ENCODE measurements at places on chromosomes 7 and 10.

GRCh38 chr7:94062372-94062771, 58.2 kb upstream of the BET1 start:
- no peaks in the 10 kb centered on the region for H3K4me1 ChIP-seq
- DNase-seq, result no peak
- H3K4me3 ChIP-seq, result no peak overlapping the region

DNA sequence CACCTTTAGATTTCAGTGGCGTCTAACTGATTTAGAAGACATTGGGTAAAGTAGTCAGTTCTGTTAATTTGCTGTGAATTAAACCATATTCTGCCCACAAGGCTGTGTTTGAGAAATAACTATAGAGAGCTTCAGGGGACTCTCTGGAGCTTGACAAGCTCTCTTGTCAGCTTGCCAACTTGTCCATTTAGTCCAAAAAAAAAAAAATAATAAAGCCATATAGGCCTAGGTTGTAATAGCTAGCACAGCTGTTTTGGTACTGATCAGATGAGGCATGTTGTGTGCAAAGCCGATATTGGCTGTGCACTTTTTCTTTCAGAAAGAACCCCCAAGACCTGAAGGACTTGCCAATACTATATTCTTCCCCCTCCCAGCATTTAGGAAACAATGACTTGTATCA, 20.2 kb upstream of the ZNF282 start:
- no peaks in the 10 kb centered on the region for H3K4me1 ChIP-seq
- H3K27ac ChIP-seq, result no peak overlapping the region
- no peak overlapping the region for H3K4me3 ChIP-seq
- H3K27me3 ChIP-seq, result no peaks in the 10 kb centered on the region
- H3K36me3 ChIP-seq, result peaks cover 19% of the 10 kb centered on the region
- DNase-seq, result no peak

GRCh38 chr10:58282615-58283014, 13.7 kb downstream of the CISD1 start:
- H3K27me3 ChIP-seq, result no peaks in the 10 kb centered on the region
- H3K27ac ChIP-seq, result no peak overlapping the region
- no peaks in the 10 kb centered on the region for H3K4me1 ChIP-seq
- H3K4me3 ChIP-seq, result no peak overlapping the region
- no peak for DNase-seq

DNA sequence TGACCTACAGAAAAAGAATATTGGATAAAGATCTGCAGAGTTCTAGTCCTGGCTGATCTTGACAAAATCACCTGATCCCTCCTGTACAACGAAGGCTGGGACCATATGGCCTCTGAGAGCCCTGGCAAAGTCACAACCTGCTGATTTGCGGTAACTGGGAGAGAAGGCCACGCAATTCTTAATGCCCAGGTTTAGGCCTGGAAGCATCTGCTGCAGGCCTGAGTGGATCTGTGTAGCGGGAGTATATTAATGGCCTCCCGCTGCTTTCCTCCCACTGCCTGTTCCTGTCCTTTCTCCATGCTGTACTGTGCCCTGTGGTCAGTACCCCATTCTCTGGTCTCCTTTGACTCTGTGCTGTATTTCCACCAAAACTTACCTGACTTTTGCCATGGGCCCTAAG, 24.2 kb downstream of the AKR1B1 start:
- peaks cover 14% of the 10 kb centered on the region for H3K4me1 ChIP-seq
- no peak overlapping the region for H3K4me3 ChIP-seq
- DNase-seq, result no peak
- H3K27me3 ChIP-seq, result no peaks in the 10 kb centered on the region
- H3K27ac ChIP-seq, result no peak overlapping the region

- H3K4me3 ChIP-seq, result no peak overlapping the region
- no peaks in the 10 kb centered on the region for H3K4me1 ChIP-seq
- H3K27ac ChIP-seq, result no peak overlapping the region
- H3K27me3 ChIP-seq, result no peaks in the 10 kb centered on the region
- no peak for DNase-seq
- peaks cover 2% of the 10 kb centered on the region for H3K36me3 ChIP-seq
Observed at GRCh38 chr7:93629291-93629801, 54.8 kb upstream of the CALCR start.

- no peaks in the 10 kb centered on the region for H3K36me3 ChIP-seq
- no peak overlapping the region for H3K4me3 ChIP-seq
- peaks cover 17% of the 10 kb centered on the region for H3K4me1 ChIP-seq
- no peak overlapping the region for H3K27ac ChIP-seq
- no peak for DNase-seq
Observed at GRCh38 chr7:31478721-31479120, 35.2 kb upstream of the ITPRID1 start.

DNA sequence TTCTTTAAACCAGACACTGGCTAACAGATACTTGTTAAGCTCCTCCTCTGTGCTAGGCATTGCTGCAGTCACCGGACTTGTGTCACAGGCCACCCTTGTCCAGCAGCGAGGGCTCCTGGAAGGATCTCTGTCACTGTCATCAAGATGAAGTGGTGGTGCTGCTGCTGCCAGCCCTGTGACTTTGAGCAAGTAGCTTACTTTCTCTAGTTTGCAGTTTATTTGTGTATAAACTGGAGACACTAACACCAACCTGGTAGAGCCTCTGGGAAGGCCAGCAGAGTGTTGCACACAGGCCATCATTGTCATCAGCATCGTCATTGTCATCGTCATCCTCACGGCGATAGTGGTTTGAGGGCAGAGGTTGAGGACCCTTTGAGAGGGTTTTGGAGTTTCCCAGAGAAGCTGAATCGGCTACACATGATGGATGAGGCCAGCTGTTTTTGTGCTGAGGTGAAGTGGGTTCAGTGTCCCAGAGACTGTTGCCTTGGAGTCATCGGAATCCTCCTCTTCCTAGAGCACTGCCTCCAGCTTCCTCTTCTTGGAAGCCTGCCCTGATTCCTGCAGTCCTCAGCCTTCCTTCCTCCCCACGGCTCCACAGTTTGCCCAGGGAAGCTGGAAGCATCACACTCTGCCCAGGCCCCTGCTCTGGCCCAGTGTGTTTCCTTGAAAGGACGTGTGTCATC, 128.4 kb downstream of the GRK5 start:
- H3K4me3 ChIP-seq, result no peak overlapping the region
- H3K27me3 ChIP-seq, result no peaks in the 10 kb centered on the region
- no peak for DNase-seq
- peaks cover 53% of the 10 kb centered on the region for H3K4me1 ChIP-seq
- H3K36me3 ChIP-seq, result no peaks in the 10 kb centered on the region
- H3K27ac ChIP-seq, result peak overlapping the region; percentile 88

- H3K27me3 ChIP-seq, result no peaks in the 10 kb centered on the region
- H3K4me1 ChIP-seq, result no peaks in the 10 kb centered on the region
- H3K4me3 ChIP-seq, result no peak overlapping the region
- H3K27ac ChIP-seq, result no peak overlapping the region
- DNase-seq, result no peak
Observed at GRCh38 chr7:90994121-90994520, 270.1 kb upstream of the FZD1 start.

- DNase-seq, result no peak
- no peak overlapping the region for H3K27ac ChIP-seq
- no peak overlapping the region for H3K4me3 ChIP-seq
- peaks cover 5% of the 10 kb centered on the region for H3K36me3 ChIP-seq
- peaks cover 6% of the 10 kb centered on the region for H3K4me1 ChIP-seq
Observed at GRCh38 chr7:44449584-44449928, 40.9 kb downstream of the NUDCD3 start.

- H3K4me1 ChIP-seq, result peaks cover 32% of the 10 kb centered on the region
- no peak for DNase-seq
- H3K4me3 ChIP-seq, result peak overlapping the region; percentile 32
- H3K36me3 ChIP-seq, result peaks cover 12% of the 10 kb centered on the region
- H3K27me3 ChIP-seq, result no peaks in the 10 kb centered on the region
- peak overlapping the region; percentile 10 for H3K27ac ChIP-seq
Observed at GRCh38 chr7:127885843-127886242, 145.4 kb downstream of the LRRC4 start.

- DNase-seq, result no peak
- no peak overlapping the region for H3K27ac ChIP-seq
- H3K36me3 ChIP-seq, result no peaks in the 10 kb centered on the region
- peaks cover 43% of the 10 kb centered on the region for H3K4me1 ChIP-seq
Observed at GRCh38 chr10:91054325-91054724, 133.4 kb upstream of the ANKRD1 start.

- no peaks in the 10 kb centered on the region for H3K27me3 ChIP-seq
- H3K27ac ChIP-seq, result peak overlapping the region; percentile 99
- peak; percentile 90 for DNase-seq
- peaks cover 75% of the 10 kb centered on the region for H3K4me1 ChIP-seq
Observed at GRCh38 chr7:150383710-150384397, 4.7 kb downstream of the ZNF775 start.

- H3K4me1 ChIP-seq, result peaks cover 4% of the 10 kb centered on the region
- H3K27me3 ChIP-seq, result no peaks in the 10 kb centered on the region
- H3K4me3 ChIP-seq, result no peak overlapping the region
- no peaks in the 10 kb centered on the region for H3K36me3 ChIP-seq
- no peak for DNase-seq
Observed at GRCh38 chr7:141220263-141220880, 146.5 kb downstream of the TMEM178B start.

GRCh38 chr7:78399033-78399769, 600.6 kb downstream of the PHTF2 start:
- no peak overlapping the region for H3K27ac ChIP-seq
- no peak for DNase-seq
- no peaks in the 10 kb centered on the region for H3K36me3 ChIP-seq
- no peaks in the 10 kb centered on the region for H3K27me3 ChIP-seq

DNA sequence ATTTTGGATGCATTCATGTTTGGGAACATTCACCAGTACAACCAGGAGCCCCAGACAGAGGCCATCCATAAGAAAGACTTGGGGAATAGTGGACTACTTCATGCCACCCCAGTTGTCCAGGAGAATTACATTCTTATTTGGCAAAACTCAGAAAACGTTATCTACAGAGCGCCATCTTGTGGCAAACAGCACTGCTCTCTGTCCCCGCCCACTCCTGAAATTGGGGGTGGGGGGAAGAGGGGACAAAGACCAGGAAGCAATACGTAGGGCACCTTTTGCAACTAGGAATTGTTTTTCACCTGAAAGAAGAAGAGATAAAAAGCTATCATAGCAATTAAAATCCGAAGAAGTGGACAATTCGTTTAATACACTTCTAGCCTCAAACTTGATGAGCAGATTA, 134.6 kb upstream of the MGMT start:
- H3K4me1 ChIP-seq, result no peaks in the 10 kb centered on the region
- H3K36me3 ChIP-seq, result no peaks in the 10 kb centered on the region
- no peak overlapping the region for H3K27ac ChIP-seq

- H3K4me3 ChIP-seq, result no peak overlapping the region
- H3K27me3 ChIP-seq, result no peaks in the 10 kb centered on the region
- DNase-seq, result no peak
- H3K27ac ChIP-seq, result peak overlapping the region; percentile 8
- H3K4me1 ChIP-seq, result peaks cover 24% of the 10 kb centered on the region
- H3K36me3 ChIP-seq, result peaks cover 3% of the 10 kb centered on the region
Observed at GRCh38 chr7:50627824-50628361, 62.7 kb upstream of the DDC start.

DNA sequence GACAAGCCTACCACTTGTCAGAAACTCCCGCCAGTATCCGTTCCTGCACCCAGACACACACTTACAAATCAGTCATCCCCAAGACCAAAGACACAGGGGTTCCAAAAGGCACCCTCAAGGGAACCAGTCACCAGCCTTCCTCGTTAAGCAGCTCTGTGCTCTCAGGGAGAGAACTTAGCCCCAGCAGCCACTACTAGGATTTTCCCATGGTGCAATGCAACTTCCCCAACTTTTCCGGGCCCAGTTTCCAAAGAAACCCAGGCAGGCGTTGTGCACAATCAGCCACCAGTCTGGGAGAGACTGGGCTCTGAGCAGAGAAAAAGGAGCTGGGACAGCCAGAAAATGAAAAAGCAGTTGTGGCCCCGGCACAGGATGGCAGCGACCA, 1.2 kb downstream of the DLG5 start:
- peak overlapping the region; percentile 92 for H3K4me3 ChIP-seq
- H3K4me1 ChIP-seq, result peaks cover 46% of the 10 kb centered on the region
- DNase-seq, result no peak
- peaks cover 16% of the 10 kb centered on the region for H3K27me3 ChIP-seq

- H3K4me3 ChIP-seq, result no peak overlapping the region
- peaks cover 2% of the 10 kb centered on the region for H3K27me3 ChIP-seq
- no peaks in the 10 kb centered on the region for H3K36me3 ChIP-seq
- no peak overlapping the region for H3K27ac ChIP-seq
- H3K4me1 ChIP-seq, result peaks cover 5% of the 10 kb centered on the region
- no peak for DNase-seq
Observed at GRCh38 chr7:157744786-157745601, 408.2 kb downstream of the DNAJB6 start.

- no peaks in the 10 kb centered on the region for H3K27me3 ChIP-seq
- peak overlapping the region; percentile 96 for H3K4me3 ChIP-seq
- H3K36me3 ChIP-seq, result peaks cover 2% of the 10 kb centered on the region
- H3K4me1 ChIP-seq, result peaks cover 59% of the 10 kb centered on the region
Observed at GRCh38 chr10:122163174-122164022, 107.7 kb upstream of the BTBD16 start.

DNA sequence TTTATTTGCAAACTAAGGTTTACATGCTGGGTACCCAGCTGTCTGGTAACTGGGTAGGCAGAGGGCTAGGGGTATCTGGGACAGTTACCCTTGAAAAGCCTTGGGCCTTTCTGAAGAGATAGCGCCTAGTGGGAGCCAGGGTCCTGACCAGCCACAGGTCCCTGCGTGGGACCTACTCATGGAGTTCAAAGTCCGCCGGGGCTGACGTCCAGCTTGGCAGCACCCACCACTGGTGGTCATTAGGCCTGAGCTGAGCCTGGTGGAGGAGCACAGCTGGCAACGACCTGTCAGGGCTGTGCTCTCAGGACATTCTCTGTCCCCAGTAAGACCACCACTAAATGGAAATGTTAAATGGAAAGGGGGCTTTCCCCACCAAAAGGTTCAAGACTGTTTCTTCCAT, 20.0 kb downstream of the GUSB start:
- H3K4me3 ChIP-seq, result no peak overlapping the region
- H3K36me3 ChIP-seq, result peaks cover 22% of the 10 kb centered on the region
- no peak for DNase-seq
- H3K27me3 ChIP-seq, result no peaks in the 10 kb centered on the region
- no peak overlapping the region for H3K27ac ChIP-seq

GRCh38 chr10:121654021-121654545, 55.8 kb upstream of the FGFR2 start:
- no peak overlapping the region for H3K4me3 ChIP-seq
- no peak for DNase-seq
- H3K4me1 ChIP-seq, result no peaks in the 10 kb centered on the region
- H3K36me3 ChIP-seq, result no peaks in the 10 kb centered on the region
- H3K27ac ChIP-seq, result no peak overlapping the region

DNA sequence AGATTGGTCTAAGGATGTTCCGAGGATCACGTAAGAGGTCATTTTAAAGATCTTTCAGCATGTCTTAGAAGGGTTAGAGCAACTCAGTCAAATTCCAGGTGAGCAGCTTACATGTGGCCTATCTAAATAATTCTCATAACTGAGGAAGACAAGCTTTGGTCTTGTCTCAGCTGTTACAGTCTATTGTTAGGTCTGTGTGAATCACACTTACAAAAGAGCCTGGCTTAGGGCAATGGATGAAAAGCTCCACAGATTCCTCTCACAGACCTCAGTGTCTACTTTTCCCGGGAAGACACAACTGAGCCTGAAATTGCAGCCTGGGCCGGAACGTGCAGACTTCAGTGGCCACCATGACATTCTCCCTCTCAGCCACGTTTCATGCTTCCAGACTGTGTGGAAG, 173.1 kb downstream of the INHBA start:
- no peaks in the 10 kb centered on the region for H3K4me1 ChIP-seq
- H3K27me3 ChIP-seq, result peaks cover 4% of the 10 kb centered on the region
- no peak overlapping the region for H3K4me3 ChIP-seq

- no peak overlapping the region for H3K4me3 ChIP-seq
- H3K27ac ChIP-seq, result no peak overlapping the region
- DNase-seq, result no peak
- H3K27me3 ChIP-seq, result no peaks in the 10 kb centered on the region
Observed at GRCh38 chr7:101990811-101991418, 173.5 kb downstream of the CUX1 start.
